Activated T-cell treated with anti-CD3 and anti-CD28 coated beads for 1 hour (primary cell): ENCODE measurements at places on chromosomes 6 and 20.

DNA sequence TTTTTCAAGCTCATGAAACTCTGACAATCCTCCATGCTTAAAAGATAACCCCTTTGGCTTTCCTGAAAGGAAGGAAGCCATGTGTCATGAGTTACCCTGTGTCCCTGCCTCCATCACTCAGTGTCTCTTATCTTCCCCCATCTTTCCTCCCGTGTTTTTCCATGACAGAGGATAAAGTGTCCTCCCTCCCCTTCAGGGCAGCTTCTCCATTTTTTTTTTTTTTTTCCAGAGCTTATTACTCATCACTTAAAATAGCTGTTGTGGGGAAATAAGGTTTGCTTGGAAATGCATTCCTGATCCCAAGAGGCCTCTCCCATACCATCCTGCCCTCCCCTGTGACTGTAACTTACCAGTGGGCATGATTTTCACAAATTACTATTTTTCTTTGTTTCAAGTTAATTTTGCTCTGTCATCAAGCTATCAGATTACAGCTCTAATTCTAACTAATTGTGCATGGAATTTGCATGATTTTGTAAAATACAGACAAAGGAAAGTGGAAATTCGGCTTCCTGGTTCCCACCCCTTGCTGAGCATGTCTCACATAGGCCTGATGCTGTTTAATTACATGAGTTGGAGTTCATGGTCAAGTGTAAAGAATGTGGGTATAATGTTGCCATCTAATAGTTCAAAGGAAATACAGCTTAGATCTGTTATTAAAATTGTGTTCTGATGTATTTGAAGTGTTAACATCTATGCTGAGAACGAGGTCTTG is 614.5 kb upstream of the FLRT3 start:
- no peak for DNase-seq

GRCh38 chr6:157516319-157517026 is 135.5 kb downstream of the ZDHHC14 start:
- DNase-seq = no peak

GRCh38 chr6:10343320-10343719 is 71.6 kb downstream of the TFAP2A start:
- no peak for DNase-seq

DNA sequence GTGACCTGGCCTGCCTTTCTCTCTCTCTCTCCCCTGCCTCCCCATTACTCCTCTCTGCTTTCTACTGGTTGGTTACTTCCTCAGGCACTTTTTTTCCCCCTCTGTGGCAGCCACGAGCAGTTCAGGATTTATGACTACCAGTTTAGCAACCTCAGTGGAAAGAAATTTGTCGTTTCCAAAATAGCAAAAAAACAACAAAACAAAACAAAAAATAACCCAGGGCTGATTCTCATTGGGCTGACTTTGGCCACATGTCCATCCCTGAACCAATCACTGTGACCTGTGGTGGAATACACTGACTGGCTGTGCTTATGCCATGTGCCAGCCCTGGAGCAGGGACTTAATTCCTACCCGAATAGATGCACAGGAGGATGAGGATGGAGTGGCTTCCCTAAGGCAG is 137.4 kb downstream of the TFAP2C start:
- no peak for DNase-seq

DNA sequence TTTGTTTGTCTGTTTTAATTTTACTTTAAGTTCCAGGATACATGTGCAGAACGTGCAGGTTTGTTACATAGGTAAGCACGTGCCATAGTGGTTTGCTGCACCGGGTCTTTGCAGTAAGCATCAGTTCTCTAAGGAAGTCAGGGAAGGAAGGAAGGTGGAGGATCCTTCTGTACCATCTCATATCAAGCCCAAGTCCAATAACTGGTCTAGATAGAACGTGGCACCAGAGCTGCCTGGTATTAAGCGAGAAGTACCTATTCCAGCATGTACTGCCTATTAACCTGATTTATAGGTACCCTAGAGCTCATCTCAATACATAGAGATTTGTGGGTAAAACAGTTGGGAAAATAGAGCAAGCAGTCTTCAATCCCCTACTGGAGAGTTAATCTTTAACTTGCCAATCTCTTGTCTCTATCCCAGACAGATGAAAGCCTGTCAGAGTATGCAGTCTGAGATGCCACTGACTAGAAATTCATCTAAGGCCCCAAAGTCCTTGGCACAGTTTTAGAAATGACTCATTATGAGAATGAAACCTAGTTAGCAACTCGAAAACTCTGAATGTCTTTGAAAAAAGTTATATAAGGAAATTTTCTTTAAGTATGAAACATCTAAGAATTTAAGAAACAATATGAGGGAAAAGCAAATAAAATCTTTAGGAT is 144.9 kb downstream of the TFAP2A start:
- no peak for DNase-seq

DNA sequence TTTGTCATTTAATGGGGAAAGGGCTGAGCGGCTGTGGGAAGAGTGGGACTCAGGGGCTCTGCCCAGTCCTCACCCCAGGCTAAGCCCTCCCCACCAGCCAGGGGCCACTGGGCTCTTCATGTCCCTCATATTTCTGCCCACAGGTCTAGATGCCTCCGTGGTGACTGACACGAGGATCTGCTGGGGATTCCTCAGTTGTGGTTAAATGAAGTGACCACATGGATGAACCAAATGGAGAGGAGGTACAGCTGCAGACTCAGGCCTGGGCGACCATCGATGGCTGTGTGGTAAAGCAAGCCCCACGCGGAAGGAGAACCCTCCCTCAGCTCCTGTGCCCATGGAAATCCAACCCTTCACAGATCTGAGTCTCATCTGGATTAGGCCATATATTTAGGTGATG is 29.4 kb downstream of the RAET1L start:
- no peak for DNase-seq

GRCh38 chr6:9745476-9745875 is 669.4 kb downstream of the TFAP2A start:
- DNase-seq = no peak

DNA sequence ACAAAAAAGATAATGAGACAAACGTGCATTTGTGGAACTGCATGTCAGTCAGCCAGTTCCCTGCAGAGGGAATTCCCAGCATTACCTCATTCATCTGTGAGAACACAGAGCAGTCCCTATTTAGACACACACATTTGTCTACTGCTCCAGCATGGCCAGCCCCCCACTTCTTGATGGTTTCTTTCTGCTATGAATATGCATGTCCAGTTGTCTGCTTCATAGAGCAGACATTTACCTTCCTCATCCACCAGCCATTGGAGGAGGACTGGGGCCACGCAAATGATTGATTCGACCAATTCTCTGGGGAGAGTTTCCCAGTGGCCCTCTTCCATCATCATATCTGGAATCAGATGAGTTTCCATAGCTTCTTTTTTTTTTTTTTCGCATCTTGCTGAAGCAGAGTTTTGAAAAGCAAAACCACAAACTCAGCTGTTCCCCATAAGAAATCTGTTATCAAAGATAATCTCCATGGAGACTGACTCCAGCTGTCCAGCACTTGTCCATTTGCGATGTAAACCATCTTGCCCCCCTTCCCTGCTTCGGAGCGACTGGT is 11.8 kb downstream of the ENPP1 start:
- no peak for DNase-seq

GRCh38 chr6:151121900-151122299 is 117.9 kb upstream of the AKAP12 start:
- DNase-seq = no peak

DNA sequence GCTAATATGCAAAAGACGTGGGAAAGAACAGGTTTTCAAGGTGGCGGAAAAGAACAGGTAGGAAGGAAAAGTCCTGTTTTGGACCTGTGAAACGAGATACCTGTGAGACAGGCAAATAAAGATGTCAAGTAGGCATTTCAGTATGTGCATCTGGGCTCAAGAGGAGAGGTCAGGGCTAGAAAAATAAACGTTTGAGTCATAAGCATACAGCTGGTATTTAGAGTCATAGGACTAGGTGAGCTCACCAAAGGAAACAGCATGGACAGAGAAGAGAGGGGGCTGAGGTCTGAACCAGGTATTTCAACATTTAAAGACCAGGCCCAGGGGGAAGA is 14.9 kb downstream of the MTFR2 start:
- no peak for DNase-seq

DNA sequence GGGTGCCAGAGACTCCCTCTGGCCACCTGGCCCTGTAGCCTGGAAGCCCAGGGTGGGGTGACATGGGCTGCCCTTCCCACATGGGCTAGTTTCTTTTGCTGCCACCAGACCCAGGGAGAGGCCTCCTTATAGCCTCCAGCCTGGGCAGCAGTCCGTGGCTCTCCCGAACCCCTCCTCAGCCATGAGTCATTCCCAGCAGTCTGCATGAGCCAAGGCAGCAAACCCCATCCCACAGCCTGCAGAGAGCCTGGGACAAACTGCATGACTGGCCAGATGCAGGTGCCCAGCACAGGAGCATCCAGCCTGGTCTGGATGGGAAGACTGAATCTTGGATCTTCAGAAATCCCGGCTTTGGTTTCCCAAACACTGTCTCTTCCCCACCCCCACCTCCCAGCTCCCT is 75.7 kb downstream of the MRPL14 start:
- no peak for DNase-seq

DNA sequence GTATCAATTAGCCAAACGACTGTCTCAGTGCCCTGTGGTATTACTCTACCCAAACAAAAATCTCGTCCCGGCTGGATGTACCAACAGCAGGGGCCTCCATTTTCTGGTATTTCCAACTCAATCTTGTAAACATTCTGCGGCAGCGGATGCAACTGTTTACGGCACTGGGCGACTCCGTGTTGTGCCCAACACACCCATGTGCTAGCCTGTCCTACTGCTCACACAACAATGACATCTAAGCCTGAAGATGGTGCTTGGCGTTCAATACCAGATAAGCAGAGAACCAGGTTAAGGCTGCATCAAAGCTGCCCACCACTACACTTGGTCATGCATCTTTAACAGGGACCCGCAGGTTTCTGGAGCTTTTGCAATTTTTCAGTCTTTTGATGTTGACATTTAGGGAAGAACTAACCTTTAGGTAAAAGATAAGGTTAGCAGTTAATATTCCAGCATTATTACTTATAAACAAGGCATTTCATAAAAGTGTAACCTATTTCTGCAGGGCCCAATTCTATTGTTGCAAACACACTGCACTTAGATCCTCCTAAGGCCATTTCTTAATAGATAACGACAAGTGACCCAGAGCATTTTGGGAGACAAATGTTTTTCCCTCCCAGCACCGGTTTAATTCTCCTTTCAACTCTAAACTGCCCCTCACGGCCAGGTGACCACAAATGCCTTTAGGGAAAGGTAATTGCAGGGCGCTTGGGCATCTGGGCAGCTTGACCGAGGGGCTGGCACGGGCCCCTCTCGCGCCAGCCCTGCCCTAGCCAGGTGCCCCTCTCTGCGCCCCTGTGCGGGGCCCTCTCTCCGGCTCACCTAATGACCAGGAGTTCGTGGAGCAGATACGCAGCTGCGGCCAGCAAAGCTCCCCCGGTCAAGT is 945 bp downstream of the FAXC start:
- DNase-seq = no peak

DNA sequence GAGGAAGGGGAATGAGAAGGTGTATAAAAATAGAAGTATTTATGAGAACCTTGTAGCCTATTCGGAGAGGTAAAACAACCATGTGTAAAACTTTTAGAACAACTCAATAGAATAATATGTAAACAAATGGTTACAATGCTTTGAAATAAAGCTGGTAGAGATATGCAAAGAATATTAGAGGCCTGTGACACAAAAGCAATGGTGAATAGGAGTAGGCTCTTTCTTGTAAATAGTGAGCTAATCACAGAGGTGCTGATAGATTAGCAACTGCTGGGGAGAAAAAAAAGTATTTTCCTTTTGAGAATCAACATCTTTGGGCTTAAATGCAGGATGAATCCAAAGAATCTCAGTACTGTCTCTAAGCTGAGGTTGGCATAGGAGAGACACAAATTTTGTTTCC is 7.0 kb downstream of the TMEM200A start:
- no peak for DNase-seq

DNA sequence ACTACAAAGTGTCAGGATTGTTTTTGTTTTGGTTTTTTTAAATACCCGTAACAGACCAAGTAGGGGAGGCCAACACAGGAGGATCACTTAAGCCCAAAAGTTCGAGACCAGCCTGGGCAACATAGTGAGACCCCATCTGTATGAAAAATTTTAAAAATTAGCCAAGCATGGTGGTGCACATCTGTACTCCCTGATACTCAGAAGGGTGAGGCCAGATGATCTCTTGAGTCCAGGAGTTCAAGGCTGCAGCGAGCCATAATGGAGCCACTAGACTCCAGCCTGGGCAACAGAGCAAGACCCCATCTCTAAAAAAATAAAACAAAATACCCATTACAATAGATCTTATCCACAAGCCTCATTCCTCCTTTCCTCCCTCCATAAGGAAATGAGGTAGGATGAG is 28.7 kb upstream of the TM9SF4 start:
- no peak for DNase-seq

DNA sequence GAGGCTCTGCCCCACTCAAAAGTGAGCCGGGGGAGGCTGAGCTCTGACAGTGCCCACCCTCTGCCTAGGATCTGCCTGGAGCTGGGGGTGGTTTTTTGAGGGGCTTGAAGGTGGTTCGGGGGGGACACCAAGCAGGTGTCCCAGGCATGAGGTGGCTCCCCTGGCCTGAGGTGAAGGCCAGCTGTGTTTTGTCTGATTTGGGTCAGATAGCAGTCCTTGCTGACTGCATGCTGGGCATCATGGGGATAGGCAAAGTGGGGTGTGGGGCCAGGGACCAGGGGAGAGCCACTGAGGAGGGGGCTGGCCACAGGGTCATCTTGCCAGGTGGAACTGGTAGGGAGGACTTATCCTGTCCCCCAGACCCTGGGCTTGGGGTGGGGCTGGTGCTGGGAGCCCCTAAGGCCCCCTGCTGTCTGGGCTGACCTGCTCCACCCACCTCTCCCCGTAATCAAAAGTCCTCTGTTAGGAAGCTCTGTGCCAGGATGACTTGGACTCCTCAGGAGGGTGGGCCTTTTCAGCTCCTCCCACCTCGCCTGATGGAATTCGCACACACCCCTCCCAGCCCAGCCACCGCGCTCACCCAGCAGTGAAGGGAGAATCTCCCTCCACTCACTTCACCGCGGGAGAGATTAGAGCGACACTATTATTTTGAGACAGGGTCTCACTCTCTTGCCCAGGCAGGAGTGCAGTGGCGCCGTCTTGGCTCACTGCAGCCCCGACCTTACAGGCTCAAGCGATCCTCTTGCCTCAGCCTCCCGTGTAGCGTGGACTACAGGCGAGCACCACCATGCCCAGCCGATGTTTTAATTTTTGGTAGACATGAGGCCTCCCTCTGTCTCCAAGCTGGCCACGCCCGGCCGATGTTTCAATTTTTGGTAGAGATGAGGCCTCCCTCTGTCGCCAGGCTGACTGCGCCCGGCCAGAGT is 1.5 kb upstream of the COL9A3 start:
- no peak for DNase-seq

GRCh38 chr6:99294786-99295185 is 54.7 kb downstream of the FAXC start:
- no peak for DNase-seq

GRCh38 chr20:2421247-2421646 is 40.5 kb downstream of the TGM6 start:
- DNase-seq = no peak

GRCh38 chr6:24089736-24090135 is 36.3 kb upstream of the NRSN1 start:
- no peak for DNase-seq

- no peak for DNase-seq
Observed at GRCh38 chr6:29466241-29466640, 9.3 kb downstream of the OR2H1 start.
